NCI-H1048 (cell line): ENCODE measurements at places on chromosomes 11 and 22.

- no peak for DNase-seq
Measured at GRCh38 chr11:58867556-58867955, 23.1 kb upstream of the GLYATL2 start.

DNA sequence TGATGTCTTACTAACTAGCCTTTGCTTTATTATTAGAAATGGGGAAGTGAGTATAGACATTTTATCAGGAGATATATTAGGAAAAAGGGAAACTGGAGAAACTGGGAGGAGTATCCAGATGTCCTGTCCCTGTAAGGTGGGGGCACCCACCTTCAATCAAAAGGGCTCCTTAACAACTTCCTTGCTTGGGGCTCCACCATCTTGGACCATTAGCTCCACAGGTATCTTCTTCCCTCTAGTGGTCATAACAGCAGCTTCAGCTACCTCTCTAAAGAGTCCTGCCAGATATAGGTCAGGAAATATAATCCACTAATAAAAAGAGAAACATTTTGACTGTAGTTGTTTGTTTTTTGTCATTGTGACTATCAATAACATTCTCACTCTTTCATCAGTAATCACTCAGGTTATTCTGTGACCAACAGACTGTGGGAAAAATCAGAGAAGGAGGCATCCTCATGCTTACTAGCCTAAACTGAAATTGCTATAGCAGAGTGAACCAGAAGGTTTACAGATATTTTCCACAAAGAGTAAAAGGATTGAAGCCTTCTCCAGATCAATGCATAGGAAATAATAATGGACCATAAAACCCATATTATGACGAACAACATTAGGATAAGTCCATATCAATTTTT, 10.4 kb downstream of the OR51B4 start:
- no peak for DNase-seq

DNA sequence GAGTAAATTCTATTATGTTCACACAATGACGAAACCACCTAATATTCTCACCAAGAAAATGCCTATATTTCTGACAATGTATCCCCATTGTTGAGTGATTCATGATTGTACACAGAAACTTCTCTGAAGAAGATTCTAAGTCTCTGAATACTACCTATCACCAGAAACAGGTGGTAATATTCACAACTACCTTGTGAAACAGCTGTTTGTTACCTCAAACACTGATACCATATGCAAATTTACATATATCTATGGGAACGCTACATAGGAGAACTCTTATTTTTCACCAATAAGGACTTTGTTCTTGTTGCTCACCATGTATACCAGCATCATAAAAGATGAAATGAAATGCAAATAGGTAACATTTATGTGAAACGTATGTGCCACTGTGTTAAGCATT, 59.3 kb downstream of the PDGFD start:
- no peak for DNase-seq

GRCh38 chr11:66570850-66571180, 2.4 kb upstream of the CTSF start:
- DNase-seq, result no peak
